ENCODE measurements at places on chromosomes 2 and 18. TPM values are rescaled to one million over a fixed set of nuclear protein-coding genes. Genes with fewer than 3 reads are reported as not detected.

The RMND5A gene
- 42.5 TPM for total RNA-seq

DNA sequence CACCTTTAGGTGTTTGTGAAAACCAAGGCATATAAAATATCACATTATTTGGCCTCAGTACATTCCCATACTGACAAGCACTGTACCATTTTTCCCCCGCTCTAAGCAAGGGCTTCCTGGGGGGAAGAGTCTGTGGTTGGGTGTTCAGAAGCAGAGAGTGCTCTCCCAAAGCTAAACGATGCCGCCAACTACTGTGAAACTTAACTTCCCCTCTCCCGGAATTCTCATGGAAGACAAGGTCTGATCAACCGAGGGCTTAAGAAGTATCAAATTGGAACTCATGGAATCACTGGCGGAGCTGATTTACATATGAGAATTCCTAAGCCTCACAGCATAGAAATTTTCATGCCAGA is 433 bp upstream of the MFF start:
- no peak for DNase-seq

The CCDC121 gene
- total RNA-seq = 1.2 TPM

DNA sequence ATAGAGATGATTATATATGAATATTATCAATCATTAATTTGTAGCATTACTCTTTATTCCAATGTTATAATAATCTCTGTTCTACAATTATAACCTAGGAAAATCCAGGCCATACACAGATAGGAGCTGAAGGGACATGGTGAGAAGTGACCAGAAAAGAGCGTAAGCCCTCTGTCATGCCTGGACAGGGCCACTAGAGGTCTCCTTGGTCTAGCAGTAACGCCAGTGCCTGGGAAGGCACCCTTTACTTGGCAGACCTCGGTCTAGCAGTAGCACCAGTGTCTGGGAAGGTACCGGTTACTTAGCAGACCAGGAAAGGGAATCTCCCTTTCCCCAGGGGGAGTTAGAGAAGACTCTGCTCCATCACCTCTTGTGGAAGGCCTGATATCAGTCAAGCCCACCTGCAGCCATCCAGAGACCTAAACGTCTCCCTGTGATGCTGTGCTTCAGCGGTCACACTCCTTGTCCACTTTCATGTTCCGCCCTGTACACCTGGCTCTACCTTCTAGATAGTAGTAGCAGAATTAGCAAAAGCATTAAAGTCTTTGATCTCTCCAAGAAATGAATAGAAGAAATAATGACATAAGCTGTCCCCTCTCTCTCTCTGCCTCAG is 447.5 kb upstream of the FSIP2 start:
- DNase-seq = peak; percentile 50

DNA sequence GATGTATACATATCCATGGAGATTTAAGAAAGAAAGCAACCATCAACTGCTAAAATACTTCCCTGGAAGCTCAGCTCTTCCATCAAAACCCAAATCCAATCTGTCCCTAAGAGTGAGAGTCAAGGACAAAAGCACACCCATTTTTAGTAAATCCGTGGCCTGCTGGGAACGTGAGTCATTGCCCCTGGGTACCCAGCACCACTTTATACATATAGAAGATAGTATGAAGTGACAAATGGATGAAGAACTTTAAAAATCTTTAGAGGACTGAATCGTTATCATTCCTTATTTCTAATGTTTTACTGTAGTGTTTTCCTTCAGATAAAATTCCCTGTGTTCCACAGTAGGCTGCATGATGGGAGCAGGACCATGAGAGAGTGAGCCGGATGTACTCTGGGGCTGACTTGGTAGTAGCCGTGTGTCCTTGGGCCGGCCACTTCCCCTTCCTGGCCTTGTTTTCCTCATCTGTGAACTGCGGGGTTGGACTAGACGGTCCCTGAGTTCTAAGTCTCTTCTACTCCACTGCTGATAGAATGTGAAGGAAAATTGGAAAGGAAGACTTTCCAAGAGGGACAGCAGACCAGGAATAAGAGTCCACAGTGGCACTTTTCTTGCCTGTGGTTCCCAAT is 28.5 kb upstream of the CEP68 start:
- DNase-seq = no peak

DNA sequence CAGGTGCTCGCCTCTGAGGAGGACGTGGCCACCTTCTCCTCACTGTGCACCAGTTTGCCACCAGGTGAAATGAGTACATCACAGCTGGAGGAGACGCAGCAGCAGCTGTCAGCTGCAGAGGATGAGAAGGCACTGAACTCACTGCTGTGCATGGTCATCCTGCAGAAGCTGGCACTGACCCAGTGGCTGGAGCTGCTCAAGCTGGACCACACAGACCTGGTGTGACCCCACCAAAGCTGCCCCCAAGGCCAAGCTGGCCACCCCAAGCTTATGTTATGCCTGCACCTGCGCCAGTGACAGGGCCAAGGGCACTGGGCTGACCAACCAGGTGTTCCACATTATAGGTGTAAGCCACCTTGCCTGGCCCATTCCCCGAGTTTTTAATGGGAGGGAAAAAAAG is 19.3 kb downstream of the CLK1 start:
- no peak for DNase-seq

- no peak for DNase-seq
These were observed 31.0 kb downstream of the RALB start for GRCh38 chr2:120283649-120284048.

DNA sequence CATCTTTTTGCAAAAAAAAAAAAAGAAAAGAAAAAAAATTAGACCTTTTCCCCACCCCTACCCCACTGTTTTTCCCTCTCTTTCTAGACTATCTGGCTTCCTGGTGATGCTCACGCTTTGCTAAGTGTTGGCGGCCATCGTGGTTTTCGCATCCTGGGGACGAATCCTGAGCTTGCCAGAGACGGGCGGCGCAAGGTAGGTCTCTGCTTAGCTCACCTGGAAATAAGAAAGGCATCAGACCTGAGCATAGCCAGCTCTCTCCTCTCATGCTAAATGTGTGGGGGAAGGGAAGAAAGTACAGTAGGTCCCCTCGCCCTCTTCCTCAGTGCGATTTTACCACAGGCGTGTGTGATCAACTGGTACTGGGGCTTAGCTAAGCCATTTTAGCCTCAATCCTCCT is 90.5 kb downstream of the KLHL29 start:
- no peak for DNase-seq

The SLC9A4 gene
- total RNA-seq = not detected

The KIAA1328 gene
- 1.9 TPM for total RNA-seq
